ENCODE measurements at places on chromosomes 3 and 15. TPM values are rescaled to one million over a fixed set of nuclear protein-coding genes. Genes with fewer than 3 reads are reported as not detected.

Gene USP13
- 10.8 TPM for polyA plus RNA-seq

- DNase-seq: peak; percentile 66
Measured at GRCh38 chr3:14640157-14640562, 11.4 kb upstream of the CCDC174 start.

Gene MAGI1
- 6.5 TPM for polyA plus RNA-seq

DNA sequence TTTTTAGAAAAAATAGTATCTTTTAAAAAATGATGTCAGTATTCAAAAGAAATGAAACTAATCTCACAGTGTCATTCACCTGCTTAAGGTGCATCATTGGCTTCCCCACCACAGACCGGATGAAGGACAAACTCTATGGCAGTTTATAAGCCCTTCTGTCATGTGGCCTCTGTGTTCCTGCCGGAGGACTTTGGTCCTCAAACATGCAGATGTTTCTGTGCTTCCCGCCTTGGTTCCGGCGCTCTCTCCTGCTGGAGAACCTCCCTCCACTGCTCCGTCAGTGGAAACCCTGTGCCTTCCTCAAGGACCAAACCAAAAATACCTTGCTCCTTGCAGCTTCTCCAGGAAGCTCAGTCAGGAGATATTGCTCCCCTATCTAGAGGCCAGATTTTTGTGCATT, 326.3 kb downstream of the UACA start:
- DNase-seq: no peak

DNA sequence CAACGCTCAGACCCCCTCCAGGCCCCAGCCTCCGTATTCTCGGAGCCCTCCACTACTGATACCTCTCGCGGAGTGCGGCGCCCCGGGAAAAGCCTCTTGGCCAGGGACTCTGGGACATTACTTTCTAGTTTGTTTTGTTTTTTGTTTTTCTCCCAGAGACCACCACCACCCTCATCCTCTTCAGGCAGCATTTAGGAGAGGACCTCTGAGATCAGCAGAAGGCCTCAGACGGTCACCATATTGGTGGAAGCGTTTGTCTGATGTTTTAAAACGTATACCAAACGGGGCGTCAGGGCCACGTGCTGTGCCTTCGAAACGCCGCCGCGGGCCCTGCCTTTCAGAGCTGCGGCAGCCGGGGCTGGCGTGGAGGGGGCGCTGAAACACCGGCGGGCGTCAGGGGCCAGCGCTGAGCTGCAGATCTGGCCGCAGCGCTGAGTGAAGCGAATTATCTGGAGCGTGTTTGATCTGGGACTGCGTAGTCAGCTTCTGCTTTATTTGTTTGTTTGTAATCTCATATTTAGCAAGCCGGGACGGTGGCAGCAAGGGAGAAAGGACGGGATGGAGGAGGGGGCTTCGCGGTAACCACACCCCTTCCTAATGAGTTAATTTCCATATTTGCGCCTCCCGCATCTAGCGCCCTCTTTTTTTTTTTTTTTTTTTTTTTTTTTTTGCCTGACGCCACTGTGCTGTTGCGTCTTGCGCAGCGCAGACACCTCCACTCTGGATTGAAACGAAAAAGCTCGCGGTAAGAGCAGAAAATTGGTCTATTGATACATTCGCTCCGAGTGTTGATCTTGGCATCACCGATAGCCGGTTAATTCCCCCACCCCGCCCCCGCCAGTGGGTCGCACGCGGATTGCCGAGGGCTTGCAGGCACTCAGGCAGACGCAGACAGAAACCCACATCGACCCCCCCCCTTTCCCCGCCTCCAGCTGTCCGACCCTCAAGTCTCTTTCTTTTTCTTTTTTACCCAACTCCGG, 14.9 kb downstream of the SOX2 start:
- DNase-seq: peak; percentile 86

- no peak for DNase-seq
Measured at GRCh38 chr3:23607184-23607847, 198.4 kb upstream of the UBE2E1 start.

Gene SOX14
- polyA plus RNA-seq: 0.15 TPM

DNA sequence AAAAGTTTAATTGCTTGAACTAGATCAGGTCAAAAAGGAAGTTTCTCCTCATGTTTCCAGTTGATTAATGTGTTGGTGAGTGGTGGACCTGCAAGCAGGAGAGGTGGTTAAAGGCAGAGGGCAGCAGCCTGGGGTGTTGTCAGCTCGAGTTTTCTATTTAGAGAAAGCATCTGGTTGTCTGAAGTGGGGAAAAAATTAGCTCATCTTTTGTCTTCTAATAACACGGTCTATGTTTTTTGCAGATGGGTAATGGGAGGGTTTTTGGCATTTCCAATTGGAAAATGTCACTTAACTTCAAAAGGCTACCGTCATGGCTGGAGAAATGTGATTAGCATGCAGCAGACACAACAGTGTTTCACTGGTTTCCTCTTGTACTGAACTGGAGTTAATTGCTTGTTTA, 122.6 kb downstream of the ITPR1 start:
- DNase-seq: no peak

Gene ARPIN
- 6.3 TPM for polyA plus RNA-seq

Gene CXCR6
- polyA plus RNA-seq: not detected

GRCh38 chr15:27668471-27669220, 430.5 kb downstream of the OCA2 start:
- DNase-seq: no peak

GRCh38 chr3:59313365-59313764, 263.5 kb upstream of the CFAP20DC start:
- no peak for DNase-seq

DNA sequence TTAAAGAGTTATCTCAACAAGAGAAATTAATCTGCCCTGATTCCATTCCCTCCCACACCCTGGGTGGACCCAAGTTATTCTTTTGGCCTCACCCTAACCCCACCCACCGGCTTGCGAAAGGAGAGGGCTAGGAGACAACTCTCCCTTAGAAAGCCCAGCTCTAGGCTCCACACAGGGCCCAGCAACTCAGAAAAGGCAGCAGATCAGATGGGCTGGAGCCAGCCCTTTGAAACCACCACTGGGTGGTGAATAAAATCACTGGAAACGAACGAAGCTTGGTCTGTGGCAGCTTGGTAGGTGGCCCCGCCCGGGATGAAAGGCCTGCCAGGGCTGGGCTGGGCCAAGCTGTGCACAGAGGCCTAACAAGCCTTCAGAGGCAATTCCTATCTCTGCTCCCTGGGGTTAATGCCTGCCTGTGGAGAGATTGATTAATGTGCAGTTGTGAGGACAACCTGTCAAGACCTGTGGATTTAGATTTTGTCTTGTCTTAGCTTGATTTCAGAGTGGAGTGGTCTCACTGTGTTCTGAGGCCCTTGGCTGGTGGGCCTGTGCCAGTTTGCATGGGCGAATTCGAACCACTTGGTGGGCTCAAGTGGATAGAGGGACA, 38.8 kb downstream of the BHLHE40 start:
- DNase-seq: peak; percentile 7

DNA sequence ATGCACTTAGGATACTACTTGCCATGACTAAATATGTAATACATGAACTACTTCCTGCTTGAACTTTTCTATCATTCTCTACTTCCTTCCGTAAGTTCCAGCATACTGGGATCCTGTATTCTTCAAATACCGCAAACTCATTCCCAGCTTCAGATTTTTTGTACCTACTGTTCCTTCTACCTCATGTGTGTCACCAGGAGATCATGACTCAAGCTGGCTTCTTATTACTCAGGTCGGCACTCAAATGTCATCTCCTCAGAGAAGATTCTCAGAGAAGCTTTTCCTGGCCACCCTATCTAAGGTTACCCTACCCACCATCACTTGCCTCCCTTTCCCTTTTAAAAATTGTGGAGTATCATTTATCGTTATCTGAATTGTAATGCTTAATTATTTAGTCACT, 66.7 kb downstream of the RFX7 start:
- DNase-seq: no peak

Gene TMEM207
- not detected for polyA plus RNA-seq

DNA sequence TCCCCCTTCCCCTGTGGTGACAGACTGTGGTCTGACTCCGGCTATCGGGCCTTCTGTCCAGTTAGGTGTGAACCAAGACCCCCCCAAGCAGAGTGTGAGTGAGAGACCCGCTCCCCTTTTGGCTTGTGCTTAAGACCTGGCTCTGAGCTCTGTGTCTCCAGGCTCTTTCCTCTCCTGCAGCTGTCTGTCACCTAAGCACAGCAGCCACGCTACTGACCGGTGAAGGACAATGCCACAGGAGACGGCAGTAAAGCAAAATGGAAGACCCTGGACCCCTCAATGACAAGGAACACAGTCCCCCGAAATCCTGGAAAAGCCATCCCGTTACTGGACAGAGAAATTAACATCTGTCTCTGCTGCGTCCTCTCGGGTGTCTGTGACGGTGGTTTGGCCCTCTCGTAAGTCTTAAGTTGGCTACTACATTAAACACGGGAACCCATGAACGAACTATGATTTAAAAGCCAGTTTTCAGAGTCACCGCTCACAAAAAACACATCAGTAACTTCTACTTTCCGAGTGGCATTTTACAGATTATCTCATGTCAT, 53.7 kb downstream of the CHSY1 start:
- DNase-seq: no peak

- DNase-seq: no peak
Measured at GRCh38 chr3:86937306-86937791, 53.6 kb downstream of the VGLL3 start.

DNA sequence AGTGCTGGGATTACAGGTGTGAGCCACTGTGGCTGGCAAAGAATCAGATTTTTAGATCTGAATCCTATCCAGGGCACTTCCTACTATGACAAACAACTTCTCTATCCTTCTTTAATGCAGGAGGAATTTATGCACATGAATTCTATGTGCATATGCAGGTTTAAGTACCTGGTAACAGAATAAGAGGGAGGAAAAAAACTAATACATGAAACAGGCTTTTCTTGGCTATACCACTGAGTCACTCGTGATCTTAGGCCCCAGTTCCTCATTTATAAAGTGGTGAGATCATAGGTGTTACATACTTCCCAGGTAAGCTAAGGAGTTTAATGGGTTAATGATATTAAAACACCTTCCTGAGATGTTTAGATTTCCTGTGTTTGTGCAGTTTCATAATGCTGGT, 108.2 kb downstream of the TP63 start:
- DNase-seq: no peak

GRCh38 chr3:79047581-79047980, 720.2 kb downstream of the ROBO1 start:
- no peak for DNase-seq

All from brain (organoid and tissue), 16 donors.